ENCODE measurements at places on chromosomes 4 and X.

GRCh38 chr4:40502220-40502619, 127.4 kb downstream of the RBM47 start:
- DNase-seq = no peak

DNA sequence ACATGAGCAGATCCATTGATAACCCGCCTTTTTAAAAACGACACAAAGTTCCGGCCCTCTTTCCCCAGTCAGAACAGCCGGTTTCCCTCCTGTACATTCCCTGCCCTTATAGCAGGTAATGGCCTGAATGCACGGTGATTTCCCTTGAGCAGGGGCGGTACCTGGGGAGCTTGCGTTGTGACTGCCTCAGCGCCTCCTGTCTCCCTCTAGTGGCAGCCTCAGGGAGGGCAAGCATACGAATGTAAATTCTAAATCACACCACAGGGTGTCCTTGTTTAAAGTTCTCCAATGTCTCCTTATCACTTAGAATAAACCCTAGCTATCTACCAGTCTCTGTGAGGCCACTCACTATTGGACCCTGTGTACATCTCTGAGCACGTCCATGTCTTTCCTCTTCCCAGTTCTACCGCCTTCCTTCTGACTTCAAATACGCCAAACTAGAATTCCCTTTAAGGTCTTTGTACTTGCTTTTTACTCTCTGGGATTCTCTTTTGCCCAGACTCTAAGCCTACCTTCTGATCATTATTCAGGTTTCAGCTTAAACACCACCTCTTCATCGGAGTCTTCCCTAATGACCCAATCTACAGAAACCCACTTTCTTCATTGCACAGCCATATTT, 18.4 kb upstream of the LDB2 start:
- DNase-seq = no peak

DNA sequence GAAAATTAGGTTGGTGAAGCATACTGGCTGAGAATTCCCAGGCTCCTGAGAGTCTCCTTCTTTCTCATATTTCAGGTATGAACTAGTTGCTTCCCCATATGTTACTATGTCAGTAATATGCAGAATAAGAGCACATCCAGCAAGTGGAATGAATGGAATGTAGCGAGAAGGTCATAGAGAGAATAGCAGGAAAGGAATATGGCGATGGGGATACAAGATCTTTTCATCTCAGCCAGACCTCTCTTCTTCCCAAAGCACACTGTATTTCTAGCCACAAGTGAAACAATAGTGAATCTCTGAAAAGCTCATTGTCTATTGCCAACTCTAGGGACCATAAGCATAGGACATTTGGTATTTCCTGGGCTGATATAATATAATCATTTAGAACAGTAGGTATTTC, 54.6 kb upstream of the MMAA start:
- DNase-seq = no peak

DNA sequence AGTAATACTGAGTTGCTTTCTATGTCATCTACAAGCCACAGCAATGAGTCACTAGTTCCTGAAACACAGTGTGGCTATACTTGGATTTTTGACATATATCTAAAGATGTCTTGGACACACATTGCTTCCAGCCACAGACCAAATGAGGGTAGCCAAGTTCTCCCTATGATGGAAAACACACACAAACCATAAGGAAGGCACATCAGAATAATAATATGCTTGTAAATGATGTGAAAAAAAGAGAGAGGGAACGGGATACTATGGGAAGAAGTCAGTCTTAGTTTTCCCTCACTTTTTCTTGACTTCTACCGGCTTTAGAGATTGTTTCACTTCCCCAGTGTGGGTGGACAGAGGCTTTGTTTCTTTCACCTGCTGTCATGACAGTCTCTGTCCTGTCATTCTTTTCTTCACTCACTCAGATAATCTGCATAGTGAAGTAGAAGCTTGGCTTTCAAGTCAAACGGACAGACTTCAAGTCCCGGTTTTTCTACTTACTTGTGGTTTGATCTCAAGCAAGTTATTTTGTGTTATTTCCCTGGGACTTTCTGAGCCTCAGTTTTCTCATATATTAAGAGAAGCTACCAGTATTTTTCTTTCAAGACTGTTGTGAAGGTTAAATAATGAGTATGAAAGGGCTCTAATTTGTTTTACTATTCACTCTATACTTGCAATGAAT, 34.7 kb downstream of the P2RY10 start:
- DNase-seq = no peak

- DNase-seq = no peak
These were observed 106.6 kb downstream of the SHROOM4 start for GRCh38 chrX:50707405-50707804.

DNA sequence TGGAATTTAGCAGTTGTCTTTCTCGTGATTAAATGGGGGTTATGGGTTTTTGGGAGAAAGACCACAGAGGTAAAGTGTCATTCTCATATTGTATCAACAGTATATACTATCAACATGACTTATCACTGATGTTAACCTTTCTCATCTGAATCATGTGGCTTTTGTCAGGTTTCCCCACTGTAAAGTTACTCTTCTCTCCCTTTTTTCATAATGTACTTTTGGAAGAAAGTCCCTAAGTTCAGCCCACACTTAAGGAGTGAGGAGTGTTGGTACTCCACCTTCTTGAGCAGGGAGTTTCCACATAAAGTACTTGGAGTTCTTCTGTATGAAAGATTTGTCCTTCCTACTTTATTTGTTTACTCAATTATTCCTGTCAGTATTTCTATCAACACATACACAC, 169.9 kb downstream of the ZNF330 start:
- DNase-seq = no peak

- DNase-seq = no peak
These were observed 405 bp downstream of the CENPE start for GRCh38 chr4:103197765-103198110.

- no peak for DNase-seq
These were observed 36.4 kb downstream of the CXorf58 start for GRCh38 chrX:23944234-23944633.

GRCh38 chrX:153475751-153476281, 5.4 kb upstream of the HAUS7 start:
- DNase-seq = no peak

GRCh38 chr4:27148211-27148895, 287.7 kb downstream of the STIM2 start:
- no peak for DNase-seq

DNA sequence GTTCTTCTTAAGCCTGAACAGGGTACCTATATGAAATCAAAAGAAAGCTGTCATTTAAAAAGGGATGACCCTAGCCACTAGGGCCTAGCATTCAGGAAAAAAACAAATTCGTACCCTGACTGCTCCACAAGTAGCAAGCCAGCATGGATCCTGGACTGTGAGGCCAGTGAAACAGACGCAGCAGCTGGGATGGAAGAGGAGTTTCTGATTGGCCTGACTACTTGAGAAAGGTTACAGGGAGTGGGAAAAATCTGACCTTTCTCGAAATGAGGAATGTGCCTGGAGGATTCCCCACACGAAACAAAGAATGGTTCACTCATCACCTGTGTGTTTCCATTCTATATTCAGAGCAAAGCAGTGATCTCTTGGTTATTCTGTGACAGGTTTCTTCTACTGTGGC, 87.6 kb upstream of the JADE1 start:
- no peak for DNase-seq

GRCh38 chrX:84488426-84488825, 13.8 kb downstream of the HDX start:
- no peak for DNase-seq

DNA sequence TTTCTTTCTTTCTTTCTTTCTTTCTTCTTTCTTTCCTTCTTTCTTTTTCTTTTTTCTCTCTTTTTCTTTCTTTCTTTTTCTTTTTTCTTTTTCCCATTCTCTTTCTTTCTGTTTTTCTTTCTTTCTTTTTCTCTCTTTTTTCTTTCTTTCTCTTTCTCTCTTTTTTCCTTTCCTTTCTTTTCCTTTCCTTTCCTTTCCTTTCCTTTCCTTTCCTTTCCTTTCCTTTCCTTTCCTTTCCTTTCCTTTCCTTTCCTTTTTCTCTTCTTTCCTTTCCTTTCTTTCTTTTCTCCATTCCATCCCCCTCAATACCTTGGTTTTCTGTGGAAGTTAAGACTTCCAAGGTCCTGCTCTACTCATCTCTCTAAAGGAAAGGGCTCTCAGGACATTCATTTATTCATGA, 102.8 kb upstream of the CLNK start:
- no peak for DNase-seq

GRCh38 chr4:110754716-110755115, 131.8 kb upstream of the PITX2 start:
- DNase-seq = no peak

GRCh38 chrX:98956014-98956413, 1454.1 kb downstream of the PCDH19 start:
- no peak for DNase-seq

DNA sequence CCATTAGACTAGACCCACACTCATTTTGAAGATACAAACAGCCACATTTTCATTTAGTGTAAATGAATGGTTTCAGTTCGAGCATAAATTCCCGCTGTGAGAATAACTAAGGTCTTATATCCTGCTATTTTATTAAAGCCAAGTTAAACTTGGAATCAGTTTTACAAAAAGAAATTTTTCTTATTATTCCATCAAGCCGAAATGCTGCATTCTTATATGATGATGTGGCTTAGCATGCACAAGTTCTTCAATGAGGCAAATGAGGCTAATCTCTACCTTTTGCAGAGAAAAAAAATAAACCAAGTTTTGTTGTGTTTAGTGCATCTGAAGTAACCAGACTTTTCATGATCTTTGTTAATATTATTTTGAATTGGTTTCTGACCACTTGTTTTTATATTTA, 953.9 kb upstream of the PCDH10 start:
- no peak for DNase-seq
